NCI-H510A (cell line): ENCODE measurements at places on chromosomes 6 and 20.

DNA sequence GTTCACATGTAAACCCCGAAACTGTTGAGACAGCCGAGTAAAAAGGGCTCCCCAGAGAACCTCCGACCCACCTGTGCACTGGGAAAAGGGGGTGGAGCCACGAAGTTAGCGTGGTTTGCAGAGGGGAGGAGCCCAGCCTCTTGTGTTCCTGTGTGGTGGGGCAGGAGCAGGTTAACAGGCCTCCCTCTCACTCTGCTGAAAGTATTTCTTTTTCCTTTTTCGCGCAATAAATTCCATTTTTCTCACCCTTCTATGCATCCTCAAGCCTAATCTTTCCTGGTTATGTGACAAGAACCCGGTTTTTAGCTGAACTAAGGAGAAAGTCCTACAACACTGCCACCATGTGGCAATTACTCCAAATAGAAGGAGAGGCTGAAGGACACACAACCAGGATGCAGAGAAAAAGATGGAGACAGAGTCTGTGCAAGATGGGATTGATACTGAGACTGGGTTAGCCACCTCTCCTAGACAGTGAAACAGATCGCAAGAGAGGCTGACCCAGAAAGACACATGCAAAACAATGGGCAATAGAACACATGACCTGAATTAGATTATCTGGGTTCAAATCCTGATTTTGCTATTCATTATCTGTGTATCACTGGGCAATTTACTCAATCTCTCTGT, 168.7 kb upstream of the PRSS16 start:
- DNase-seq: peak; percentile 72

DNA sequence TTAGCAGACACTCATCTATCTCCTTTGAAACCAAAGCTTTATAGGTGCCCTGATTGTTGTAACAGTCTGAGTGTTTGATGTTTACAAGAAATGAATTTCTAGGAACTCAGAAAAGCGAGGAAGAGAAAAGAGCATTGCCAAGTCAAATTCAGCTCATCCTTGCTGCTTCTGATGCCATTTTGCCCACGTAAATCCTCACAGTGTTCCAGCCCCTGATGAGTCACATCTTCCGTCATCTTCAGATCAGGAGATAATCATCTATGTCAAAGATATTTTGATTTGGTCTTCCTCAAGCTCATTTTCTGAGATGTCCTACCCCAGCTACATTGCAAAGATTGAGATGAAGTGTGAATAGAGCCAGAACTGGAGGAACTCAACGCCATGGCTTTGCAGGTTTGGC, 426.2 kb downstream of the BMP2 start:
- no peak for DNase-seq

- no peak for DNase-seq
These were observed 8.9 kb downstream of the TAGAP start for GRCh38 chr6:159035891-159036290.

DNA sequence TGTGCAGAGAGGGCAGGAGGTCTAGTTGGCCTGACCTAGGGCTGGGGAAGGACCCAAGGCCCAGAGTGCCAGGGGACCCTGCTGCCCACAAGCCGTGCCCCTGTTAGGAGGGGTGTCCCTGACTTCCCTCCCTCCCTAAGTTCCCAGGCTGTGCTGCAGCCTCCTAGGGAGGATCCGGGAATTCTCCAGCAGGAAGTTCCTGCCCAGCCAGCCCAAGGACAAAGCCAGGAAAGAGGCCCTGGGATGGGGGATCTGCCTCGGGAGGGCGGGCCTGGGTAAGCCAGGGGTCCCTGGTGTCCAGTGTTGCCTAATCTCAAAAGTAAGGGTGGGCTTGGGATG, 9.3 kb upstream of the BAK1 start:
- DNase-seq: no peak

GRCh38 chr6:43231053-43231452, 1.8 kb upstream of the DNPH1 start:
- no peak for DNase-seq

DNA sequence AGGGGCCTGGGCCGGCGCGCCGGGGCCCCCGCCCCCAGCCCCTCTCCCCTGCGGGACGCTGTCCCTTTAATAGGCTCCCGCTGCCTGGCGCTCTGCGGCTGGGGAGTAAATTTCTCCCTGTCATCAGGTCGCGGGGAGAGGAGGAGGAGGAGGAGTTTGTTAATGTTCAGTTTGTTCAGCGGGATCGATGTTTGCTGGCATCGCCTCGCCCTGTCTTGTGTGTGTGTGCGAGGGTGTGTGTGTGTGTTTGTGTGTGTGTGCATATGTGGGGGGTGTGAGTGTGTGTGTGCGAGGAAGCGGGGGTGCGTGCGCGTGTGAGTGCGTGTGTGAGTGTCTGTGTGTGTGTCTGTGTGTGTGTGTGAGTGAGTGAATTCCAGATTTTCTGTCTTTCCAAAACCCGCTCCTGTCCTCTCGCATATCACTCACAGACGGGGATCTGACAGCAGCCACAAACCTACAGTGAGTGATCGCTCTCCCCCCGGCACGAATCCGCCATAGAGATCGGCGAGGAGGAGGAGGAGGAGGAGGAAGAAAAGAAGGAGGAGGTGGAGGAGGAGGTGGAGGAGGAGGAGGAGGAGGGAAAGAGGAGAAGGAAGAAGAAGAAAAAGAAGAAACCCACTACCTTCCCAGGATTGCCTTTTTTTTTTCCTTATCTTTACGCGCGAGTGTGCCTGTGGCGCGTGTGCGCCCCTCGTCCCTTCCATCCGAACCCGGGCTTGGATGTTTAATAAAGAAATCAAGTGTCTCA, at the start of gene TSHZ2:
Gene TSHZ2 (plus strand): TSS at position 169 of the 748 bp plus-strand sequence. CDS start 936 bp downstream, outside the sequence.
- peak; percentile 49 for DNase-seq

GRCh38 chr6:3765415-3765814, 13.9 kb upstream of the PXDC1 start:
- no peak for DNase-seq

- no peak for DNase-seq
These were observed 2.9 kb upstream of the SOD2 start for GRCh38 chr6:159695984-159696383.

- no peak for DNase-seq
These were observed 14.8 kb upstream of the SCGN start for GRCh38 chr6:25637211-25637610.

- DNase-seq: no peak
These were observed 108.4 kb upstream of the GGTLC1 start for GRCh38 chr20:24096864-24097450.

- DNase-seq: no peak
These were observed 153.9 kb upstream of the ENPP5 start for GRCh38 chr6:46324706-46325105.
